ENCODE measurements at places on chromosomes 12 and 14.

GRCh38 chr12:66239295-66239694 lies 50.3 kb downstream of the IRAK3 start:
- no peak for DNase-seq

DNA sequence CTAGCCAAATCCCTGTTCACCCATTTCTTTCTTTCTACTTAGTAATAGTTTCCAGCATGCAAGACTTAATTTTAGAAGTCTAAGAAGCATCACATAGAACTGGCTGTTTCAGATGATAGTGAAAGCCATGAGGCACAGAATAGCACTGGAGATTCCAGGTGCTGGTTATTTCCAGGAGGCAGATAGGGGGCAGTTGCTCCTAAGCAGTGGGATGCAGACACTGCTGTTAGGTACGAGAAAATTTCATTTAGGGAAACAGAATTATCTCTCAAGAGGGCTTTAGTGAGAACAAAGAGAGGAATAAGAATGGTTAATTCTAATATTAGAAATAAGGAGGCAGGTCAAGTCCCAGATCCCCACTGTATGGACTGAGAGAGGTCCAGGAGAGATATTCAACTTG lies 3.6 kb upstream of the MDGA2 start:
- no peak for DNase-seq

DNA sequence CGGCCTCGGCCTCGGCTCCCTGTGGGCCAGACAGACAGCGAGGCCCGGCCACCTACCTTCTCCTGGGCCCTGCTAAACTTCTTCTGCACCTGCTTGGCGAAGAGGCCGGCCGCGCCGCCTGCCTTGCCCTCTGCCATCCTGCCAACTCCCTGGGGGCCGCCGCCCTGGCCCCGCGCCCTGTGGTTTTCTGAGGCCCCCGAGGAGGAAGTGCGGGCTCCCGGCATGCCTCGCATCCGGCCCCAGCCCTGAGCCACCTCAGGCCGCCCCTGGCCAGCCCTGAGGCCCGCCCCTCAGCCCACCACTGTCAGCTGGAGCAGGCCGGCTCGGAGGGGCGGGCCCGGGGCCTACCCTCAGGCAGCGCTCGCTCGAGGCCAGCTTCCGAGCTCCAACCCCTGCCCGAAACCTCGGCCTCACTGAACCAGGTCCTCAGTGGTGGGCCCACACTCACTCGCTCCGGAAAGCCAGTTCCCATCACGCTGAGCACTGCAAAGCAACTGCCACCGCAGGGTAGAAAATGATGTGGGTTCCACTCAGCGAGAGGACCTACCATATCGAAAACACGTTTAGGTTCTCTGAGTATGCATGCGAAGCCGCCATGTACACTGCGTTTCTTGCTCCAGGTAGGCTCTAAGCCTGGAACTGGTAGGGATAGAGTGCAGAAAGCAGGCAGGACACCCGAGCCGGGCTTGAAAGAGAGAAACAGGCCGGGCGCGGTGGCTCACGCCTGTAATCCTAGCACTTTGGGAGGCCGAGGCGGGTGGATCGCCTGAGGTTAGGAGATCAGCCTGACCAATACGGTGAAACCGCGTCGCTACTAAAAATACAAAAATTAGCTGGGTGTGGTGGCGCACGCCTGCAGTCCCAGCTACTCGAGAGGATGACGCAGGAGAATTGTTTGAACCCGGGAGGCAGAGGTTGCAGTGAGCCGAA lies at the start of gene BIN2:
BIN2 (minus strand) TSS at position 209 of the 930 bp plus-strand sequence; CDS start at position 137, 72 bp downstream.
- DNase-seq = peak; percentile 35

- no peak for DNase-seq
Measured at GRCh38 chr12:48961331-48961730, 4.0 kb upstream of the ARF3 start.
